ENCODE measurements at places on chromosomes 4 and X. TPM values are rescaled to one million over a fixed set of nuclear protein-coding genes. Genes with fewer than 3 reads are reported as not detected.

Gene PCDH10
- polyA plus RNA-seq = 0.36 TPM

Gene CLCN4
- polyA plus RNA-seq = 1.6 TPM

Gene GPR50
- polyA plus RNA-seq = not detected

Gene VEGFD
- polyA plus RNA-seq = 0.43 TPM

Gene USP17L22
- not detected for polyA plus RNA-seq

Gene TLR10
- not detected for polyA plus RNA-seq

Gene CA5B
- 4.5 TPM for polyA plus RNA-seq

Gene AKAP4
- polyA plus RNA-seq = not detected

Gene SULT1B1
- polyA plus RNA-seq = not detected

Gene SOX3
- polyA plus RNA-seq = not detected

Gene DHRSX
- 43.2 TPM for polyA plus RNA-seq

Gene UBQLN2
- 34.0 TPM for polyA plus RNA-seq

Gene CSTF2
- polyA plus RNA-seq = 22.3 TPM

Gene MAGEB2
- polyA plus RNA-seq = not detected

Gene BRS3
- not detected for polyA plus RNA-seq

Gene IQCM
- polyA plus RNA-seq = 0.05 TPM

Gene PPEF2
- polyA plus RNA-seq = not detected

Gene MAGEE2
- not detected for polyA plus RNA-seq

Gene KIT
- 0.07 TPM for polyA plus RNA-seq

Gene CCSER1
- not detected for polyA plus RNA-seq

Gene ATOH1
- not detected for polyA plus RNA-seq

Gene HSD17B11
- 32.4 TPM for polyA plus RNA-seq

Gene LARP7
- 44.2 TPM for polyA plus RNA-seq

Gene HSD17B13
- not detected for polyA plus RNA-seq

Gene RPL39
- polyA plus RNA-seq = 2,333 TPM

Gene PAGE2
- not detected for polyA plus RNA-seq

Gene PPP2R2C
- not detected for polyA plus RNA-seq

Gene PTPN13
- 25.0 TPM for polyA plus RNA-seq

Gene BANK1
- polyA plus RNA-seq = 0.25 TPM

Gene TMEM255A
- polyA plus RNA-seq = 0.04 TPM

Gene SH3BP2
- polyA plus RNA-seq = 17.2 TPM

Gene AMMECR1
- polyA plus RNA-seq = 10.2 TPM

Gene AMOT
- polyA plus RNA-seq = 9.6 TPM

Gene NHSL2
- polyA plus RNA-seq = 3.1 TPM

Gene SPRY1
- polyA plus RNA-seq = 6.2 TPM

Gene MFAP3L
- 0.31 TPM for polyA plus RNA-seq

Gene TMSB15A
- 35.6 TPM for polyA plus RNA-seq

Gene NXF2
- polyA plus RNA-seq = not detected

Data from AG04450 (cell line).